Osteocyte (in vitro differentiated cells): ENCODE measurements at places on chromosomes 1 and 21.

- H3K4me1 ChIP-seq, result peaks cover 49% of the 10 kb centered on the region
- no peak for DNase-seq
- H3K4me3 ChIP-seq, result no peak overlapping the region
- no peaks in the 10 kb centered on the region for H3K36me3 ChIP-seq
- peak overlapping the region; percentile 6 for H3K27ac ChIP-seq
Observed at GRCh38 chr1:208254376-208254775, 10.2 kb upstream of the PLXNA2 start.

- no peak overlapping the region for H3K27ac ChIP-seq
- no peak for DNase-seq
- no peaks in the 10 kb centered on the region for H3K36me3 ChIP-seq
- no peak overlapping the region for H3K4me3 ChIP-seq
- H3K27me3 ChIP-seq, result peaks cover 46% of the 10 kb centered on the region
Observed at GRCh38 chr1:98638185-98638584, 23.3 kb upstream of the SNX7 start.

- H3K4me1 ChIP-seq, result no peaks in the 10 kb centered on the region
- no peak overlapping the region for H3K4me3 ChIP-seq
Observed at GRCh38 chr21:36654324-36654723, 44.6 kb upstream of the SIM2 start.

- H3K27ac ChIP-seq, result no peak overlapping the region
- H3K27me3 ChIP-seq, result peaks cover 19% of the 10 kb centered on the region
- H3K36me3 ChIP-seq, result no peaks in the 10 kb centered on the region
- no peak overlapping the region for H3K4me3 ChIP-seq
- H3K4me1 ChIP-seq, result peaks cover 4% of the 10 kb centered on the region
Observed at GRCh38 chr1:208654241-208654640, 410.1 kb upstream of the PLXNA2 start.

GRCh38 chr21:42736646-42737350, 83.4 kb downstream of the PDE9A start:
- H3K27ac ChIP-seq, result no peak overlapping the region
- no peak for DNase-seq
- H3K36me3 ChIP-seq, result peaks cover 21% of the 10 kb centered on the region
- peaks cover 7% of the 10 kb centered on the region for H3K4me1 ChIP-seq
